ENCODE measurements at places on chromosomes 6 and 20.
A peak's percentile ranks its signal among the peaks of the same experiment; 100 is the strongest.

DNA sequence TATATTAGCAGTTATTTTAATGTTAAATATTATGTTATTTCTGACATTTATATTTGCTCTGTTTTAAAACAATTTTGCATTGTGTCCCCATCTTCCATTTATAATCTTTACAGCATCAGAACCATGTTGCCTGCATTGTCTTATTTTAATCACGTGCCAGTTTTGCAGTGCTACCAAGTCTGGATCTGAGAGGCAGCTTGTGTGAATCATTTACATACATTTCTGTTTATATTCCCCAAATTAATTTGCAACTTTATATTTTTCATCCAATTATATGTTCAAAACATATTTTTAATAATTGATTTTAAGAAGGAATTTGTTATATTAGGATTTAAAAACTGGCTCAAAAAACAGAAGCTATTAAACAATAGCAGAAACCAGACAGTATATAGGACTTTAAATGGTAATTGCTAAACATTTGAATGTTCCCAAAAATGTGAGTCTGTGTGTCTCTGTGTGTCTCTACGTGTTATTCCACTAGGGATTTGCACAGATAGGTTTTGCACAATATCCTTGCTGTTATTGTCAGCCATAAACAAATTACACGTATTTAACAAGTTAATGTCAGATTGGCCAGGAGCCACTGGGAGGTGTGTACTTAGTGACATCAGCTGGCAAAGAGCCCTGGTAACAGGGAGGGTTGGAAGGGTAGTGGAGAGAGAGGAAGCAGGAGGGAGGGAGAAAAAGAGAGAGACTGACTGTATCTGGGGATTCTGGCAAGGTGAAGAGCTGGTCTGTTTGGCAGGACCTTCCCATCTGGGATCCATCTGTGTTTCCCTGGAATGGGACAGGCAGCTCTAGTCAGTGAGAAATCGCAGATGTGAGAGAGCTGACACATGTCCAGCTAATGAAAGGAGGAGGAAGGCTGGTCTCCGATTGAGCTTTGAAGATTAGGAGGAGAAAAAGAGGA, 72.1 kb downstream of the CBFA2T2 start:
- DNase-seq = peak; percentile 91

DNA sequence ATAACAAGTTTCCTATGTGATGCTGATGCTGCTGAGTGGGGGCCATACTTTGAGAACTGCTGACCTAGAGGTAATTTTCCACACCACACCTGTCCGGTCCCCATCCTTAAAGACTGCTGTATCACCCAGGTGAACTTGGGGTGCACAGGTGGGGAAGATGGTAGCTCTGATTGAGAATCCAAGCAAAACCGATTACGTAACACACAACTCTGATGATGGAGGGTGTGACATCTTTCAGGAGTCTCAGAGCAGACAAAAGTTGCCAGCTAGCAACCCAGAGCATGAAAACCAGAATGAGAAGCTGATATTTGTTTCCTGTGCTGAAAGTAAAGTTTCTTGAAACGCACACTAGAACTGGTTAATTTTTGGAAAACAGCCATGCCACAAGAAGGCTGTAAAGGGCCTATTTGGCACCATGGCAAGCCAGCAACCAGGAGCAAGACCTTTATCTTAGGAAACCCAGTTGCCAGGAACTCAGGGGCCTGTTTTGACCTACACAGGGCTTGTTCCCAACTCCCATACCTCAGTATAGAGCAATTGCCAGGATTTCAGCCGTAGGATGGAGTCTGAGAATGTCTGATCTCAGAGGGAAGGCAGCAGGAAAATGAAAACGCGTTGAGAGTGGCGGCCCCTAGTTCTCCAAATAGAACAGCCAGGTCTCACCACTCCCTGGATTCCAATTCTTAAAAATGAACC, 21.6 kb upstream of the TBC1D7 start:
- DNase-seq = no peak

DNA sequence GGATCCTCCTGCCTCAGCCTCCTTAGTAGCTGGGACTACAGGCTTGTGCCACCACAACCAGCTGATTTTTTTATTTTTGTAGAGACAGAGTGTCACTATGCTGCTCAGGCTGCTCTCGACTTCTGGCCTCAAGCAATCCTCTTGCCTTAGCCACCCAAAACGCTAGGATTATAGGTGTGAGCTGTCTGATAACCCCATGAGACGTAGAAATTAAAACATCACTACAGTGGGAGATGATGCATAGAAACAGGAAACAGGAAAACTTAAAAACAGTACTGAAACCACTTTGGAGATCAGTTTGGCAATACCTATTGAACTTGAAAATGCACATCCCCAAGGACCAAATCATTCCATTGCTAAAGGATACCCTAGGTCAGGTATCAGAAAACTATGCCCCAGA, 10.8 kb downstream of the SENP6 start:
- no peak for DNase-seq

DNA sequence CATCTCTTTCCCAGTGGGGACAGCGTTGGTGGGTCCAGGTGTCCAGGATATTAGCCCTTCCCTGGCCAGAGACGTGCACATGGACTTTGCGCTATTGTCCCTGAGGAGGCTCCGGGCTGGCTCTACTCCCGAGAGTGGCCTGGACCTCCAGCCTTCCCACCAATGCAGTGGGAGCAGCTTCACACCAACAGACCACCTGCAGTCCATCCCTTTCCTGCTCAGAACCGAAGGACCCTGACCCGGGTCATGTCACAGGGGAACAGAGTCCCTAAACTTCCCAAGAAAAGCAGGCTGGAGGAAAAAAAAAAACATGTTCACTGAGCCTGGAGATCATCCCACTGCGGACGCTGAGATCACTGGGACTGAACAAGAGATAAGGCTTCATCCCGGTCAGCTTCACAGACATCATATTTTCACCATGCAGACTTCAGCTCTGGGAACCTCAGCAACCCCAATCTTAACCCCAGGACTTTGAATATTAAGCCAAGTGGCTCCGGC, 18.3 kb downstream of the ZMYND8 start:
- no peak for DNase-seq

DNA sequence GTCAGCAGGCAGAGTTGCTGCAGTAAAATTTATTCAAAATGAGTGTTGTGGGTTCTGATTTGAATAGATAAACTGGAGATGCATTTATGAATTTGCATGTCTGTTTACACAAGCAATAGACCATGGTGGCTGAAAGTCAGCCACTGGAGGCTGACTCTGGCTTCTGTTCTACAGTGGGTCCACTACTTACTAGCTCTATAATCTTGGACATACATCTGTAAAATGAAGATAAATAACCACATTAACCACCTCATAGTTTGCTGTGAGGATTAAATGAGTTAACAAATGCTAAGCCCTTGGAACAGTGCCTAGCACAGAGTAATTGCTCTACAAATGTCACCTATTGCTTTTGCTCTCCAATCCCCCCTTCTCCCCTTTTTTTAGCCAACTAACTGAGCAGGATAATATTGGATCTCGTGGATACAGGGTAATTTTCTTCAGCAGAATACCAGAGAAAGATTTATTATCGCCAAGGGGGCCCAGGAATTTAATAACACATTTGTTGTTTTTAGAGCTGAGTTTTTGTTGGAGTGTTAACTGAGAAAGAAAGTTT, 1.4 kb upstream of the PM20D2 start:
- no peak for DNase-seq

- DNase-seq = no peak
Observed at GRCh38 chr6:79733388-79733787, 102.3 kb downstream of the SH3BGRL2 start.

GRCh38 chr6:101926149-101926925, 532.8 kb downstream of the GRIK2 start:
- no peak for DNase-seq

DNA sequence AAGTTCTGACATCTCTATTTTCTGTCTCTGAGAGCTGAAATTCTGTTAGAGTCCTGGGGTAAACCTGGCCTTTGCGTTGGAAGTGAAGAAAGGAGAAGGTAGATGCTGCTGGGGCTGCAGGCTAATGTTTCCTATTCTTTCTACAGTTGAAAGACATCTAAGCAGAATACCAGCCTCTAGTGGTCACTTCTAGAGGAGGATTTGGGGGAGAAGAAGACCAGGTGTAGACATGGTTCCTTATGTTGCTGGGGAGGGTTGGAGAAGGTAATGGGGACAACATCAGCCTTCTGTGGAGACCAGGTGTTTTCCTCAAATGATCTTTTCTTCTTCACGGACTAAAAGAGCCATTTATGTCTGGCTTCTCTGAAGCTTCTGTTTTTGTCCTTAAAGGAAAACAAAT, 62.6 kb downstream of the BTBD3 start:
- no peak for DNase-seq

All from small intestine (tissue), 16 donors.